CD4-positive, alpha-beta T cell treated with Interleukin-10 for 1 hour (primary cell): ENCODE measurements at places on chromosomes 3 and 15.

DNA sequence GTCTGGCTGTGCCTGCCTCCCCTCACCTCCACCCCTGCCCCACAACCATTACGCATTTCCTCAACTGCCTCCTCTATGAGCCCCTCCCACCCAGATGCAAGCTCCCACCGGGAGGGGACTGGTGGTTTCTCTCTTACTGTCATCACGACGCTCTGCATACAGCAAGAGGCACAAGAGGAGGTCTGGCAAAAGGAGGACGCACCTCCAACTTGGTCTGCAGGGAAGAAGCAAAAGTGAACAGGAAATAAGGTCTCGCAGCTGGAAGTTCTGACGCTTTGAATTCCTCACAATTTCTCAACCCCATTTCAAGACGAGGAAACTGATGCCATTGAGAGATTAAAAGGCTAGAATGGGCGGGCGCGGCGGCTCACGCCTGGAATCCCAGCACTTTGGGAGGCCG is 42.3 kb upstream of the MUC4 start:
- DNase-seq, result no peak

- DNase-seq, result no peak
Observed at GRCh38 chr15:46301291-46301690, 666.5 kb downstream of the SQOR start.

- no peak for DNase-seq
Observed at GRCh38 chr3:105780107-105780506, 88.7 kb downstream of the CBLB start.

- DNase-seq, result no peak
Observed at GRCh38 chr3:39753391-39753790, 56.0 kb upstream of the MYRIP start.

GRCh38 chr3:63937661-63938651 is 25.8 kb upstream of the SCAANT1 start:
- DNase-seq, result peak; percentile 26

GRCh38 chr3:65617787-65618186 is 420.9 kb downstream of the MAGI1 start:
- DNase-seq, result no peak

GRCh38 chr15:59035201-59035600 is 47.7 kb downstream of the RNF111 start:
- DNase-seq, result no peak

DNA sequence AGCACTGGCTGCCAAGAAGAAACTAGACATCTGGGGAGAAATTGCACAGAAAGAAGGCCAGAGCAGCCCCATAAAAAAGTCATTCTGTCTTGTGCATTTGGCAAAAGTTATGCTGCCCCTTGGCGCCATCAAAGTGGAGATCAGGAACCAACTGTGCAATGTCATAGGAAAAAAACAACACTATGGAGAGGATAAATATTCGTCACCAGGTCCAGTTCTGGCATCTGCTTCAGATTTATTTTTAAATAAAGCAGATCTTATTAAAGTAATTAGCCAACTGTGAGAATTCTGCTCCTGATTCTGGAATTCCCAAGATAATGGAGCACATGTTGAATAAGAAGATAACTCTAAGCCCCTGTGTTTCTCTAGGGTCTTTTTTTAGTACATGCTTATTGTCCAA is 500.0 kb upstream of the IL12A start:
- DNase-seq, result no peak

GRCh38 chr15:62404194-62404985 is 239.3 kb upstream of the C2CD4B start:
- DNase-seq, result no peak

DNA sequence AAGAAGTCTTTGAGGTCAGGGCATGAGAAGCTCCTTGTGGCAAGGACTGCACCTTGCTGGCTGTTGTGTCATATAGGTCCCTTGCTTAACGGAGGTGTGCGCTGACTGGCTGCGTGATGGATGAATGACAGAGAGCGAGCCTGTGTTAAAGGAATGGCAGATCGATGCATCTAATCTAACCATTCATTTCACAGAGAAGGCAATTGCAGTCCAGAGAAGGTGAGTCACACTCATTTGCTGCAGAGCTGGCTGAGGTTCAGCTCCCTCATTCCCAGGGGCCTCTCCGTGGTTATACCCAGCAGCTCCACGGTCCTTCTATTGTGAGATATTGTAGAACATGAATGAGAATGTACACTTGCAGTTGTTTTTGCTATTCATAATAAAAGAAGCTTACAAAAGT is 289.3 kb downstream of the EPHB1 start:
- DNase-seq, result no peak

DNA sequence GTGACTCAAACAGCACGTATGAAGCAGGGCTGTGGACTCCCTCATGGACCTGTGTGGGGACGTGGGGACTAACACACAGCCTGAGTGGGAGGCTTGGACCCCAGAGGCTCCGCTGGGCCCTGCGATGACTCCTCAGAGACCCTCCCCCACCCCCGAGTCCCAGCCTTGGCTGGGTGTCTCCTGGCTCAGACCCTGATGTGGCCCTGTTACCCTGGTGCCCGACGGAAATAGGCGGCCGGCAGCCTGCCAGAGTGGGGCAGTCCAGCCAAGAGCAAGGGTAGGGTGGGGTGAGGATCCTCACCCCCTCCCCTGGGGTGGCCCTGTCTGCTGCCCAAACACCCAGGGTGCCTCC is 15.3 kb downstream of the TNK2 start:
- no peak for DNase-seq
